Stimulated activated memory B cell treated with anti-CD40 and anti-IgM and Interleukin-4, amounts not matched to agents 10 μg/mL and 1 μg/mL and 100 μg/mL, for 72 hours (primary cell): ENCODE measurements at places on chromosomes 1 and 21.

- ATAC-seq: no peak
Measured at GRCh38 chr21:32516756-32517649, 68.3 kb downstream of the TCP10L start.

DNA sequence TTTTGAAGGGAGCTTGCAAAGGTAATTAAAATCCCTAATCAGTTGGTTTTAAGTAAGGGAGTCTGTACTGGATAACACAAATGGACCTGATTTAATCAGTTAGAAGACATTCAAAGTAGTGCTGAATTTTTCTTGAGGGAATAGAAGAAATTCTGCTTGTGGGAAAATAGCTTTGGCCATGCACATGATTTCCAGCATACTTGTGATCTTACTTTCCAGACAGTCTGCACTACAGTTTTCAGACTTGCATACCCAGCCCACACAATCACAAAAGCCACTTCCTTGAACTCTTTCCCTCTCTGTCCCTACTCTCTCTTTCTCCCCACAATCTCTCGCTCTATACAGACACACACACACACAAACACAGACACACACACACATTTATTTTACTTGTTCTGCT is 852.1 kb downstream of the PLA2G4A start:
- no peak for ATAC-seq

- ATAC-seq: peak; percentile 44
Measured at GRCh38 chr1:34865573-34865972, 6.0 kb upstream of the SMIM12 start.

DNA sequence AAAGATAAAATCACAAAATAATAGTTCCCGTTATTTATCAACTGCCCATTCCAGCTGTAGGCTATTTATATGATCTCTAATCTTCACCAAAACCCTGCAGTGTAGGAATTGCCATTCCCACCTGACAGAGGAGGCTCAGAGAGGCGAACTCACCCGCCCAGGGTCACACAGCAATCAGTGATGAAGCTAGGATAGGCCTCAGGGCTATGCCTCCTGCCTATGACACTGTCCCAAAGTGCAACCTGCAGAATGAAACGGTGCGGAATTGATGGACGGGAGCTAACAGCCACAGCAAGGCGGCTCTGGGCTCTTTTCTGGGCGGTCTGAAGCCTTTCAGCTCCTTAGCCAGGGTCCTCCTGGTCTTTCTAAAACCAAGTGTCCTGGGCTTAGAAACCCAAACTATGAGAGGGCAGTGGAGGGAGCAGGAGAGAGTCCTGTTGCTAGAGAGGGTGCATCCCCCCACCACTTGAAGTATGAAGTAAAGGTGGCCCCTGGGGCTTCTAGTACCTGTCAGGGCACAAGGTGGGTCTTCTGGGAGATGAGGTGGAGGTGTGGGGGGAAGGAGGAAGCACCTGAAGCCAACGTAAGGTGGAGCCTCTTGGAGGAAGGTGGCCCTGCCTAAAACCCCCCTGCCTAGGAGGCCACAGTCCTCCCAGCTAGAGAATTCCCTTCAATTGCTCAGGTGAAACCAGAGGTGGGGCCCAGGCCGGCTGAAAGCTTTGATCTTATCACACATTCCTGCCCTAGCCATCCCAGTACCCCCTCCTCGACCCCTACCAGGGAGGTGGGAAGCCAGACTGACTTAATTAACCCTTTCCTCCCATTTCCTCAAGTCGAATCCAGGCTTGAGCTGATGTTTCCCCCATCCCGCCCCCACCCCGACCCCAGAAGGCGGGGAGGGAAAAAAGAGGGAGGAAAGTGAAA is 14.8 kb downstream of the HSPG2 start:
- ATAC-seq: no peak

- no peak for ATAC-seq
Measured at GRCh38 chr1:241800640-241801039, 47.4 kb upstream of the EXO1 start.

- no peak for ATAC-seq
Measured at GRCh38 chr1:232965912-232966217, 15.5 kb downstream of the NTPCR start.

GRCh38 chr21:45559216-45560105 is 17.2 kb upstream of the SLC19A1 start:
- no peak for ATAC-seq

- no peak for ATAC-seq
Measured at GRCh38 chr1:68594851-68595250, 98.0 kb upstream of the DEPDC1 start.

DNA sequence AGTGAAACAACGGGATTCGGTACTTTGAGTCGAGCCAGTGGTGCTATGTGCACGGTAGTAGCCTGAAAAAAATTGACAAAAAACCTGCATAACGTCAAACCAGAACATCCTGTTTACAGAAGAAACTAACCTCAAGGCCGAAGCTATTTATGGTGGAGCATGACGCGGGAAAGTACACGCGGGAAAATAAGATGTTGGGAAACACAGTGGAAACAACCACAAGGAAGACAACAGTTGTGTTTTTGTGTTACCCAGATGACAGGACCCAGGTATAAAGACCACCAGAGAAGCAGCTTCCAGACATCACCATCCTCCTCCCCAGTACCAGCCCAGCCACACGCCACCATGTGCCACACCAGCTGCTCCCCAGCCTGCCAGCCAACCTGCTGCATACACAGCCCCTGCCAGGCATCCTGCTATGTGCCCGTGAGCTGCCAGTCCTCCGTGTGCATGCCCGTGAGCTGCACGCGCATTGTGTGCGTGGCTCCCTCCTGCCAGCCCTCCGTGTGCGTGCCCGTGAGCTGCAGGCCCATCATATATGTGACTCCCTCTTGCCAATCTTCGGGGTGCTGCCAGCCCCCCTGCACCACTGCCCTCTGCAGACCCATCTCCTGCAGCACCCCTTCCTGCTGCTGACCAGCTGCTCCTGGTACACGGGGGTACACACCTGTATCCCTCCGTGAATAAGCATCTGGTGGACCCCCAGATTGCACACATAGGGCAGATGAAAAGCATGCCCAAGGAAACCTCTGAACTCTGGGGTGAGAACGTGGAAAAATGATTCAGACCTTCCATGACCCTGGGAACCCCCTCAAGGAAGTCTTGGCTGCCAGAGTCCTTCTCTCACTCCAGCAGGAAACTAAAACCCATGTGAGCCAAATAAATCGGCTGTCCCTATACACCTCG is at the start of gene KRTAP12-3:
KRTAP12-3 (plus strand) TSS at position 298 of the 906 bp plus-strand sequence; CDS start at position 346, 48 bp downstream.
- no peak for ATAC-seq

DNA sequence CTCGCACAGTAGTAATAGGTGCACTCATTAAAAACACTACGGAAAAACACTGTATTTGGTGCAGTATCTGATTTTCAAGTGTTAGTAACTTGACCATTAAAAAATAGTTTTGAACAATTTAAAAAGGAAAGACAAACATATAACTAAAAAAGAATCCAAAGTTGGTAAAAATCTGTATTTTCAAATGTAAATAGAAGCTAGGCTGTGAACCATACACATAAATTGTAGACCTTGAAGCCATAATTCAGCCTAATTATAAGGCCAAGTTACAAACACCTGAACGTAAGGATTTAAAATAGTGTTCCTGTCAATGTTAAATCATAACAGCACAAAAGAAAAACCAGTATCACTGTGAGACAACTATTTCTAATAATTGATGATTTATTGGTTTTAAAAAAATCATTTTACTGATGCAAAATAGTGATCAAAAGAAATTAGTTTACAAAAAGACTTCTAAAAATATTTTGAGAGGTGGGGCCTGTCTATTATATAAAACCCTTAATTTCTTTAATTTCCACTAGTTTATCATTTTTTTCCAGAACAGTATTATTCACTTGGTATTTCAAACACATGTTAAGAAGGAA is 4.5 kb downstream of the IRF2BP2 start:
- ATAC-seq: no peak

DNA sequence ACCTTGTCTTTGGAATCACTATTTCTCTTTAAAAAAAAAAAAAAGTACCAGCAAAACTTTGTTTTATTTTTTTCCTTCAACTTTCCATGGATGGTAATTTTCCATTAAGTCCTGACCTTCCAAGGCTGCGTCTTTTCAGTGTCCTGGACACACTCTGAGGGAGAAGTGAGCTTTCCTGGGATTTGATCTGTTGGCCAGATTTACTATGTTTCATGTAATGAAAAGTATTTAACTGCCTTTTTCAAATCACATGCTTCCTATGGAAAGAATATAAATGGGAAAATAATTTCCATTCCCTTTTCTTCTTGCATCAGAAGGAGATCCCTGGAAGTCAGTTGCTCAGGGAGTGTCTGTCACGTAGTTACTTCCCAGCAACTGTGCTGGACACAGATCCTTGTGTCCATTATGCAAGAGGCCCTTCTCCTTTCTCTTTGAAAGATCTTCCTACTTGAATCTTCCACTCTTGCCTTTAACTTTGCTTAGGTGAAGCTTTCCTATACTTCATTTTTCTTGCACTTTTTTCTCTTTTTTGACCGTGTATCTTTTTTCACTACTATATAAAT is 59.3 kb downstream of the CENPF start:
- ATAC-seq: no peak

- no peak for ATAC-seq
Measured at GRCh38 chr1:202090994-202091393, 31.7 kb upstream of the GPR37L1 start.

- ATAC-seq: no peak
Measured at GRCh38 chr1:89701746-89702241, 68.9 kb downstream of the LRRC8C start.

GRCh38 chr1:1058921-1059493 is 15.1 kb downstream of the RNF223 start:
- peak; percentile 51 for ATAC-seq

DNA sequence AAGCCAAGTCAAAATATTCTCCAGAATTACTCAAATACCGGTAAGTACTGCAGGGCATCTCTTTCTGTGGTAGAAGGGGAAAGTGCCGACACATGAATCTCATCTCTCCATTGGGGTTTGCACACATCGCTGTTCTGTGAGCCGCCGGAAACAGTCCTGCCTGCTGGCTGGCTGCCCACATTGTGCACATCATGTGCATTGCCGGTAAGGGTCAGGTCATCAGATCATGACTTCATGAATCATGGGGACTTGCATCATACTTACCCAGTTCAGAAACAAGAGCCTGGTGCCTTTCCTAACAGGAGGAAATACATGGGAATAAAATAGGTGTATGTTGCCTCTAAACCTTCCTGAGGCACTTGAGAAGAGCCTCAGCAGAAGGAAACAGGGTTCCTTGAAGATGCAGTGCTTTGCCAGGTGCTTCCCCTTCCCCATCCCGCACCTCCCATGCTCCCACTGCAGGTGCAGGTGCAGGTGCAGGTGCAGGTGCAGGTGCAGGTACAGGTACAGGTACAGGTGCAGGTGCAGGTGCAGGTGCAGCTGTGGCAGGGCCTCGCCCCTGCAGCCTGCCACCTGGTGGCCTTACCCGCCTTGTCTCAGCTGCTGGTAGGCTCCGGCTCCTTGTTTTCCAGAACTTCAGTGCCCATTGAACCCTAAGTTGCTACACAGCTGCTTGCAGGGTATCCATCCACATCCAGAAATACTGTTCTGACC is 26.5 kb downstream of the GPR137B start:
- no peak for ATAC-seq

GRCh38 chr1:225146478-225146877 is 217.0 kb downstream of the DNAH14 start:
- ATAC-seq: peak; percentile 62

DNA sequence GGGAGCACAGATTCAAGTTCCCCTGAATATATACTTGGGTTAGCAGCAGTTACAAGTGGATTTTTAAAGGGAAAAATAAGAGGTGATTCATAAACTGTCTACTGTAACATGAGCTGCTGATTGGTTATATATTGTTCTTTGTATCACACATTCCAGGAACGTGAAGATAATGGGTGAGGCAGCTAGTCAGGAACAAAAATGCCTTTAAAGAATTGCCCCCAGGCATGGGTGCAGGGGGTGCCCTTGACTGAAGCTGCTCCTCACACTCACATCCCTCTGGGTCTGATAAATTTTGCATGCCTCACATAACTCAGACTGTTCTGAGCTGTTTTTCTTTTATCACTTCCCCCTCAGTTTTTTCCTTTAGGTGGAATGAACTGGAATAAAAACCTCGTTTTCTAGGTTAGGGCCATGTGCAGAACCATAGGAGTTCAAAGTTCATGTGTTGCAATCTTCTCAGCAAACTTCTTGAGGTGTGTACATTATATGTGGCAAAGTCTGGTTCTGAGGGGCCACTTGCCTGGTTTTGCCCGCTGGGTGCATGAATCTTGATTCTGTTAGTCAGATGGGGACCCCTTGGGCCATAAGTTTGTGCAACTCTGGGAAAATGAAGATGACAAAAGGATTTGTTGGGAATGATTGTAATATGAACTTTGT is 21.1 kb downstream of the TBX19 start:
- ATAC-seq: no peak

GRCh38 chr1:225870911-225871310 is 11.3 kb downstream of the TMEM63A start:
- ATAC-seq: no peak

- ATAC-seq: no peak
Measured at GRCh38 chr1:69295265-69295664, 272.5 kb upstream of the LRRC7 start.

- ATAC-seq: no peak
Measured at GRCh38 chr1:180156631-180157091, 2.0 kb downstream of the QSOX1 start.

GRCh38 chr21:44051462-44051941 is 39.4 kb downstream of the TRAPPC10 start:
- ATAC-seq: peak; percentile 60

- ATAC-seq: no peak
Measured at GRCh38 chr21:17050156-17050555, 462.7 kb upstream of the CXADR start.

GRCh38 chr1:96234299-96234698 is 487.3 kb upstream of the PTBP2 start:
- ATAC-seq: no peak

DNA sequence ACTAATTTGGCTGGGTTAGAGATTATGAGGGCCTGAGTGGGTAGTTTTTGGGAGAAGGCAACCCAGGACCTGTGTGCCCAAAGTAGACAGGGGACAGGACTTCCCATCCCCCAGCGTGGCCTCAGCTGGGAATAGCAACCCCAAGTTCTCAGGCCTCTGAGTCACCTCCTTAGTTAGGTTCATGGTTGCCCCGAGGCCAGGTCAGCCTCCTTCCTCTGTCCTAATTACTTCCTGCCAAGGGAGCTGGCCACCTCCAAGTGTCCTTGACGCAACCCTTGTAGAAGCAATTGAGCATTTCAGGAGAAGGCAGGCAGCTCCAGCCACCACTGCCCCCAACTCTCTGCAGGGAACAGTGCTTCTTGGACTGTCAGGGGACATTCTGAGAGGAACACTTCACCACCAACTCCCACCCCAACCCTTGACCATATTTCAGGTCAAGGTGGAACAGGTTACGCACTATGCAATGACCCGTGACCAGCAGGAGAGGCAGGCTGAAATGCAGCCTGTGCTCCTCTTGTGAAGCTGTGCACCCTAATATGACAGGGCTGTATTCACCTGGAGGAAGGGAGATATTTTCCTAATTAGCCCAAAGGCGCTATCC is 5.1 kb upstream of the NT5C1A start:
- ATAC-seq: no peak

GRCh38 chr1:111559736-111560279 is 56.4 kb upstream of the ADORA3 start:
- ATAC-seq: no peak

DNA sequence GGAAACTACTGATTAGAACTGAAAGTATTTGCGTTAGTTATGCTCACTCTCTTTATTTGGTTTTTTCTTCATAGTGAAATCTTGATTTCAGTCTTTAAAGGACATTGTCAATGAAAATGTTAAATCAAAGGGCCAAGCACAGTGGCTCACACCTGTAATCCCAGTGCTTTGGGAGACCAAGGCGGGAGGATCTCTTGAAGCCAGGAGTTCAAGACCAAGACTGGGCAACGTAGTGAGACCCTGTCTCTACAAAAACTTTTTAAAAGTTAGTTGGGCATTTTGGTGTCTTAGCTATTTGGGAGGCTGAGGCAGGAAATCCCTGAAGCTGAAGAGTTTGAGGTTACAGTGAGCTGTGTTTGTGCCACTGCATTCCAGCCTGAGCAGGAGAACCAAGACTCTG is 13.6 kb downstream of the RLF start:
- no peak for ATAC-seq
